ENCODE measurements at places on chromosomes 11 and 22.

GRCh38 chr11:109933126-109933525 is 160.1 kb upstream of the ZC3H12C start:
- no peak for DNase-seq

DNA sequence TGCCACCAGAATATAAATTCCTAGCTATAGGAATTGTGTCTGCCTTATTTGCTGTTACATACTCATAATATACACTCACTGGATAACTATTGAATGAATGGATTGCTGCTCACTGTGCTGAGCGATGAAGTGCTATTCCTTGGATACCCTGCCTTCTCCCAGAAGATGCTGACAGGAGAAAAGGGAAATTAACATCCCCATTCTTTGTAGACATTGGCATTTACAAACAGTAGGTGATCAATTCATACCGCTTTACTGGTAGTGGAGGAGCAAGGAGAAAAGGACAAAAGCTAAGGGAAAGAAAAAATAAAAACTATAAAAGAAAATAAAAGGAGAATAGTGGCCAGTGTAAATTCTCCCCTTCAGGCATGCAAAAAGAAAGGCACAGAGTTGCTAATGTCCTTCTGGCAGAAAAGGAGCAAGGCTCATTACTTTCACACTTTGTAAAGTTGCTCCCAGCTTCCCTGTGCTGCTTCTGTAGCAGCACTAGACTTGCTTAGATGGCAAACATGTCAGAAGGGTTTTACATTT is 183.0 kb downstream of the LUZP2 start:
- no peak for DNase-seq

DNA sequence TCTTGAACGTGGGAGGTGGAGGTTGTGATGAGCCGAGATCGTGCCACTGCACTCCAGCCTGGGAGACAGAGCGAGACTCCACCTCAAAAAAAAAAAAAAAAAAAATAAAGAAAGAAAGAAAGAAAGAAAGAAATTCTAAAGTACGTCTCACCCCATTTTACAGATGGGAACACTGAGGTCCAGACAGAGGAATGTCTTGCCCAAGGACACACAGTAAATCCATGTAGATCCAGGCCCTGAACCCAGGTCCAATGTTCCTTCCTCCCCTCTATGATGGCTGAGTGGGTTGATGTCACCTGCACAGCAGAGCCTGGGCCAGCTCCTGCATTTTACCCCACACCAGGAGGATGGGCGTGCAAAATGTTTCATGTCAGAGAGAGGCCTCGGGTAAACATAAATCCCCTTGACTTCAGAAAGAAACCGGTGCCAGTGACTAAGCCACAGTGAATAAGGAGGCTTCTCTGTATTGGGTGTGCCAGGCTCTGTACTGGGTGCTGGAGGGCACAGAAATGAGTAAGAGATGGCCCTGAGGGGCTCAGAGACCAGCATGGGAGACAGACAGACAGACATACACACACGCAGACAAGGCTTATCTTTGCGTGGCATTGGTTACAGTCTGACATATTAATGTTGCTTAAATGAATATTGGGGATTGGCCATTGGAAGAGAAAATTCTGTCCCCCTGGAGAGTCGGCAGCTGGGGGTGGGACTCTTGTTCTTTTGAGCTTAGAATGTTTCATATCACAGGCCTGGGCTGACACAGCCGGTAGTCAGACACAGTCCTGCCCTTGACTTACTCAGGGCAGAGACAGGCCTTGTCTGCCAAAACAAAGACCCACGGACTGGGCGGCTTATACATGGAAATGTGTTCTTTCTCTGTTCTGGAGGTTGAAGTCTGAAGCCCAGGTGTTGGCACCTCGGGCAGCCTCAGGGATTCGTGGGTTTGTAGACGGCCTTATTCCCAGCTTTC is 105.4 kb downstream of the MIAT start:
- no peak for DNase-seq

DNA sequence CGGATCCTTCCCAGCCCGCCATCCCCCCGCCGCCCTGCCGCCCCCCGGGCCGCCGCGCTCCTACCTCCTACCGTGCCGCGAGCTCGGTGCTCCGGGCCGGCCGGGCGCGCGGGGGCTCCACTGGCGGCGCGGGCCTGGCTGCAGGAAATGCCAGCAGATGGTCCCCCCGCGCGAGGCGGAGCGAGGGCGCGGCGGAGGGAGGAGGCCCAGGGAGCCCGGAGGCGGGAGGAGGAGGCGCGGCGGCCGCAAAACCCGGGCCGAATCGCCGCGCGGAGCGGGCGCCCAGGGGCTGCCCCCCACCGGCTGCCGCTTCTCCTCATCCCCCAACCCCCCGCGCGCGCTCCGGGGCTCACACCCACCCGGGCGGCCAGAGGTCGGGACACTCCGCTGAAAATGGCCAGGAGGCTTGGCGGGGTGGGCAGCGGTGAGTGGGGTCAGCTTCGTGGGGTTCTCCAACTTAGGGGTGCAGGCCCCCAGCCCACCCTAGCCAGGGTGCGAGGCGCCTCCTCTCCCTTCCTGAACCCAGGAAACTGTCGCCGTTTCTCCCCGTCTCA is at the start of gene OSBPL5:
TSS of gene OSBPL5 (minus strand) at position 159 of the 554 bp plus-strand sequence. CDS start 36,162 bp downstream, outside the sequence.
- DNase-seq = peak; percentile 17

GRCh38 chr11:19974886-19975285 is 185.4 kb downstream of the DBX1 start:
- DNase-seq = no peak

- DNase-seq = no peak
Observed at GRCh38 chr11:84607975-84608836, 1018.9 kb downstream of the DLG2 start.

DNA sequence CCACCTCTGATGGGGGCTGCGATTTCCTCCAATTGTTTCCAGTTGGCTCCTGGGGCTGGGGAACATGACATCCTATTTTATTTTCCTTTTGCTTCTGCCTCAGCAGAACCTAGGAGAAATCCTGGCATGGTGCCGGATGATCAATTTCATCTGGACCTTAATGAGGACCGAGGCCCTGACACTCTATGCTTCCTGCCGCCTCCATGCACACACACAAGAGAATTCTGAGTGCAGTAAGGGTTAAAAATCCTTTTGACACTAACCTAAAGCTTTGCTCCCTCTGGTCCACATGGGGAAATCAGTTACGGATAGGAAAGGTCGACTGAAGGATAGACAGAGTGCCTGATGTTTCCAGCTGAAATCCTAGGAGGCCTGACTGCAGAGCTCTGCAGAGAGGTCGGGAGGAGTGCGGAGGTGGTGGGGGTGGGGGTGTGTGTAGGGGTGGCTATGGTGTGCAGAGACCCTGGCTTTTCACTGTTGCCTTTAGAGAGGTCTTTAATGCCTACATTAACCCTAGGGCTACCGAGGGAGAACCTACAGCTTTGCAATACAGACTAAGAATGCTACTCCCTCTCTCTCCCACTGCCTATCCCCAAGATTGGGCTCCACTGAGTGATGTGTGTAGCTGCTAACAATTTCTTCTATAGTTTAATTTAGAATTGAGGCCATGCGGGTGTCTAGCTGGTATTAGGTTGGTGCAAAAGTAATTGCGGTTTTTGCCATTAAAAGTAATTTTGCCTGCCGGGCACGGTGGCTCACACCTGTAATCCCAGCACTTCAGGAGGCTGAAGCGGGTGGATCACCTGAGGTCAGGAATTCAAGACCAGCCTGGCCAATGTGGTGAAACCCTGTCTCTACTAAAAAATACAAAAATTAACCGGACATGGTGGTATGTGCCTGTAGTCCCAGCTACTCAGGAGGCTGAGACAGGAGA is 53.6 kb upstream of the INCENP start:
- no peak for DNase-seq

DNA sequence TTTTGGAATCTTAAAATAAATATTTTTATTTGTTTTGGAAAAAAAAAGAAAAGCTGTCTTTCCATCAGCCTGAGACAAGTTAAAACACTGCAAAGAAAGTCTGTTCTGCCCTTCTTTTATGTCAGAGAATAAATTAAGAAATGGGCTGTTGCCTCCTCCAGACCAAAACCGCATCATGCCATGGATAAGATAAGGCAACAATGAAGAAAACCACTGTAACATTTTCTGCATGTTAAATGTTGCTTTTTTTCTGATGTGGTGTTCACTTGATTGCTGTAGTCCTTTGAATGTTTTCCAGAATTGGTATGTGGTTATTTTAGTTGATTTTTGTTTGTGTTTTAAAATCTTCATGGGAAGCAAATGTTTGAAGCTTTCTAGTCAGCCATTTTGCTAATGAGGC is 319.2 kb upstream of the CNTN5 start:
- no peak for DNase-seq

- DNase-seq = no peak
Observed at GRCh38 chr11:47409440-47410369, 1.3 kb downstream of the SLC39A13 start.

DNA sequence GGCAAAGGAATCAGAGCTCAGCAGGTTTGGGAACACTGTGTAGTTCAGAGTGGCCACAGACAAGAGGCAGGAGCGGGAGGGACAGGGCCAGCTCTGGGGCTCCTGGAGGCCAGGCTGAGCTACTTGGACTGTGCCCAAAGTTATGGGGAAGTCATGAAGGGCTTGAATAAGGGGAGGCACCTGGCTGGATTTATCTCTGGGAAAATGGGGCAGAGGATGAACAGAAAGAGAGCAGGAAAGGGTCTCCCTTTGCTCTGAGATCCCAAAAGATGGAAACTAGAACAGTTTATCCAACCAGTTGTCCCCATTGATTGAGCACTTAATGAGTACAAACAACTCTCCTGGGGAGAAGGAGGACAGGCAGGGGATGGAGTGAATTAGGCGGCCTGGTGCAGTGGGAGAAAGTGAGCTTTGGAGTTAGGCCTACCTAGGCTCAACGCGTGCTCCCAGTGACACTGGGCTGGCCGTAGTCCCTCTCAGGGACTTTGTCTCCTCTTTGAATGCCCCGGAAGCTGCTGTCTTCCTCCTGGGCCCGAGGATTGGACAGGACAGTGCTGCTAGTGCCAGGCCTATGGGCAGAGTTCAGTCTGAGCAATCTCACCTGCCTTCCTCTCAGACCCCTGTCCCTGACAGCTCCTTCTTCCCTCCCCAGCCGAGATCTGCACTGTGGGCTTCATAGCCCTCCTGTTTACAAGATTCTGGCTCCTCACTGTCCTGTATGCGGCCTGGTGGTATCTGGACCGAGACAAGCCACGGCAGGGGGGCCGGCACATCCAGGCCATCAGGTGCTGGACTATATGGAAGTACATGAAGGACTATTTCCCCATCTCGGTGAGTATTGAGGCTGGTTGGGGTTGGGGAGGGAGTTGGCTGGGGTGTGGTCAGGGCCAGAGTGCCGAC is 2.0 kb downstream of the MOGAT2 start:
- DNase-seq = no peak

- DNase-seq = no peak
Observed at GRCh38 chr11:46348566-46349401, 1.5 kb downstream of the DGKZ start.
